Stimulated activated CD8-positive, alpha-beta memory T cell treated with anti-CD3 and anti-CD28 coated beads, Interleukin-4, amount 100 ng/mL, for 24 hours (primary cell): ENCODE measurements at places on chromosomes 1 and 21.

DNA sequence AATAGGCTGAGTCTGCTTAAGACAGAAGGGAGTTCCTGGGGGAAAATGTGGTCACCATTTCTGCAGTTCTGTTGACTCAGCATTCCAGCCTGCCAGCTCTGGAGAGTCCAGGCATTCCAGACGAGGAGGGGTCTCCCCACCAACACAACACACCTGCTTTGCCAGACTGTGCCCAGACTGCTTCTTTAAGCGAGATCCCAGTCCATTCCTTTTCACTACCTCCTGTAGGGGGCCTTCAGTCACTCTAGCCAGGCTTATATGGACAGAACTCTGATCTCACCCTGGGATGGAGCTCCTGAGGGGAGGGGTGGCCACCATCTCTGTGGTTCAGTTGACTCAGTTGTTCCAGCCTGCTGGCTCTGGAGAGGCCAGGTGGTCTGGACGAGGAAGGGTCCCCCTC, 48.5 kb downstream of the UBE2U start:
- DNase-seq: no peak

DNA sequence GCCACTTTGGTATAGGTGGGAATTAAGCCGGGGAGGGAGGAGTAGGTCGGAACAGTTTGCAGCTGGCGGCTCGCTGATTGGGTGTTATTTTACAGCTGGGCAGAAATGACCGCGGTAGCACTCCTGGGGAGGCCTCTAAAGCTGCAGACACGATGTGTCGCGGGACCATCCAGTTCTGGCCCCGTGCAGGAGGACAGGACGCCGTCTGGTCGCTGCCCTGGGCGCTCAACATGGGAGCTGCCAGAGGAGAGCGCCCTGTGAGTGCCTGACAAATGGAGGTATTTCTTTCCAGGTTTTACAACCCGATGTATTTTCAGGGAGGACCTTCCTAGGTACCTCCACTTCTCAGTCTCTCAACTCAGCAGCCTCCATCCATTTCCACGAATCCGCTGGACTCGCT, 46.2 kb downstream of the CDC7 start:
- no peak for DNase-seq

GRCh38 chr1:161771973-161772372, 5.9 kb downstream of the ATF6 start:
- DNase-seq: no peak

DNA sequence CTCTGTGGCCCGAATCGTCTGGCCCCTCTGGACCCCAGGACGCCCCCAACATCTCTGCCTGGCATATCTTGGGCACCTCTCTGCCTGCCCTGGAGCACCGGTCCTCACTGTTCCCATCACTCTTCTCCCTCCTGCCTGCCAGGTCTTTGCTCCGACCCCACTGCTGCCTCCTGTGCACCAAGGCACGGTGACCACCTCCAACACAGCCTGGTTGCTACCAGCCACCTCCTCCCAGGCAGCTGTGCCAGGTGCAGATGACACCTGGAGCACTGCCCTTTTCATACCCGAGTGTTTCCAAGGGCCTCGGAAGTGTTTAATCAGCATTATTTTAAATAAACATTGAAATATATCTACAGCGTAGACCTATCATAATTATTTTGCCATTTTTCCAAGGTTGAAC, 31.3 kb downstream of the PKNOX1 start:
- no peak for DNase-seq

GRCh38 chr1:96236156-96236739, 485.3 kb upstream of the PTBP2 start:
- no peak for DNase-seq

DNA sequence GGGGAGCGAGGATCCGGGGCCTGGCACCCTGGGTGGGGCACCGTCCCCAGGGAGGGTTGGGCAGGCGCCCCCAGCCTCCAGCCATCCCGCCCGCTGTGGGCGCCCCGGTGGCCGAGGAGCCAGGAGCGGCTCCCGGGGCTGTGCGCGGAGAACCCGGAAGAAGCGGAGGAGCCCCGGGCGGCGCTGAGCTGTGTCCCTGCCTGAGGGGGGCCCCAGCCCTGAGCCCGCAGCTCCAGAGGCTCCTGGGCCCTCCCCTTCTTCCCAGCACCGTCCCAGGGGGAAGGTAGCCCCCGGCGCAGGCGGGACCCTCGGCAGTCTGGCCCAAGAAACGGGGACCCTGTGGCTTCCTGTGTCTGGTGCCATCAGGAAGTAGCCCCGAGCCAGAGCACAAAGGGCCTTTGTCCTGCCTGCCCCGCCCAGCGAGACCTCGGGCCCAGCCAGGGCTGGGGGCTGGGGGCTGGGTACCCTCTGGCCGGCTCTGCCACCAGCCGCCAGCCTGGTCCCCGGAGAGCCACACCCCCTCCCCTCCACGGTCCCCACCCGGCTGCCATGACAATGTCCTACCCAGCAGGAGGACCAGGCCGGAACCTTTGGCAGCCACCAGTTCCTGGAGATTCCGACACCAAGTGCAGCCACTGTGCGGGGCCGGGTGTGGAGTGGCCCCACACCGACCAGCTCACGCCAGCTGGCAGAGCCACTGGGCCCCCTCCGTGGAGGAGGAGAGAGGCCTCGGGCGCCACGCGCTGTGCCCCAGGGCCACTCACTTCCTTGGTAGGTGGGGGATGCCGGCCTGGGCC, 15.6 kb upstream of the TTLL10 start:
- DNase-seq: no peak

DNA sequence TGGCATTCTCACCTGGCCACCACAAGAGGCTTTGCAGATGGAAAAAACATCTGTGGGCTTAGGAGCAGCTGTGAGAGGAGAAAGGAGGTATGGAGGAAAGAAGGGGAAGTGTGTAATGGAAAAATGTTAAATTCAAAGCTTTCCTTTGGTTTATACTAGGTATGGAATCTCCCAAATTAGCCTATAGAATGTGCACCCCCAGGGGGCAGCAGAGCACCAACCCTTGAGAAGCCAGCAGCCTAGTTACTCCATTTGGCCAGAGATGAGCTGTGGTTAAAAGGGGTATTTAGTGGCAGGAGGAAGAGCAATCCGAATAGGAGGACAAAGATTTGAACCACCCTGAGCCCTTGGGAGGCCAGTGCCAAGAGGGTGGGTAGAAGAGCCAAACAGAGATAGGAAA, 97.5 kb upstream of the CTTNBP2NL start:
- DNase-seq: no peak

GRCh38 chr1:23574265-23574754, 15.0 kb upstream of the ID3 start:
- no peak for DNase-seq

- DNase-seq: no peak
These were observed 333.6 kb downstream of the NPHP4 start for GRCh38 chr1:5658340-5659316.

- no peak for DNase-seq
These were observed 5.7 kb upstream of the CAP1 start for GRCh38 chr1:40034869-40035268.

GRCh38 chr1:163583661-163584181, 262.0 kb downstream of the NUF2 start:
- DNase-seq: no peak

- DNase-seq: no peak
These were observed 97.5 kb downstream of the LRIG2 start for GRCh38 chr1:113170519-113170918.

DNA sequence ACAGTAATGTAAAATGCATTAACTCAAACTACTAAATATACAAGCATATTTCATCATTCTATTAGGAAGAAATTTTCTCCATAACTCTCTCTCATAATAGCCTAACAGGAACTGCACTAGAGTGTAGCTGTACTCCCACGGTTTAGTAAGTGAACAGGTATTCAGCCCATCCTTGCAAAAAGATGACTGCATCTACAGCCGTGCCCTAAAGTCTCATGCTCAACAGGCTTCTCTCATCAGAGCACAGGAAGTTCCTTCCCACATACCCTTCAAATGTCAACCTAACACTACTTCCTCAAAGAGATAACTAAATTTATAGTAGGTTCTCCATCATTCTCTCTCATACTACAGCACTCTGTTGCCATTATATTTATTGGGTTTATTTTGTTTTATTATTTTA, 251.6 kb downstream of the AKT3 start:
- DNase-seq: no peak

- DNase-seq: no peak
These were observed 41.8 kb downstream of the LYPLAL1 start for GRCh38 chr1:219215477-219215876.
